ENCODE measurements at places on chromosomes 2 and 18. TPM values are rescaled to one million over a fixed set of nuclear protein-coding genes. Genes with fewer than 3 reads are reported as not detected.

The LINC00305 gene
- total RNA-seq: not detected

The LYPD1 gene
- not detected for total RNA-seq

The ALPP gene
- not detected for total RNA-seq

The NGEF gene
- total RNA-seq: not detected

The SUMO1 gene
- total RNA-seq: 101 TPM

GRCh38 chr2:54538537-54538936 is 82.4 kb downstream of the SPTBN1 start:
- 0 out of 2 replicates have a peak, but pooled peaks cover 4% of the 10 kb centered on the region for H3K4me1 ChIP-seq

DNA sequence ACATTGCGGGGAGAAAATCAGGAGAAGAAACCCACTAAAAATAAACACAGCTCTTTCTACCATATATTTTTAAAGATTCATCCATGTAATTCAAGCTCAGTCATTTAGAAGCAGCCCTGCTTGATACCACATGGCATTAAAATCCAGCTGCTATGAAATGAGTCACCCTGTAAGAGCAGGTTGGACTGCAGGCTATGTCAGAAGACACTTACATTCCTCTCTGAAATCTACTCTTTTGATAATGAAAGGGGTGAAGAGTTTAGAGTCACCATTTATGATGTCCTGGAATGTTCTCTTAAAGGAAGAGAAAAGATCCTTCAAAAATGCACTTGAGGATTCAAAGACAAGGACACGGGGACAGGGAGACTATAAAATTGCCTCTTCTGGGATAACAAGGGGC is 100.6 kb upstream of the APCDD1 start:
- H3K27ac ChIP-seq: no peak overlapping the region
- DNase-seq: no peak
- H3K4me3 ChIP-seq: no peak overlapping the region
- H3K36me3 ChIP-seq: no peaks in the 10 kb centered on the region

DNA sequence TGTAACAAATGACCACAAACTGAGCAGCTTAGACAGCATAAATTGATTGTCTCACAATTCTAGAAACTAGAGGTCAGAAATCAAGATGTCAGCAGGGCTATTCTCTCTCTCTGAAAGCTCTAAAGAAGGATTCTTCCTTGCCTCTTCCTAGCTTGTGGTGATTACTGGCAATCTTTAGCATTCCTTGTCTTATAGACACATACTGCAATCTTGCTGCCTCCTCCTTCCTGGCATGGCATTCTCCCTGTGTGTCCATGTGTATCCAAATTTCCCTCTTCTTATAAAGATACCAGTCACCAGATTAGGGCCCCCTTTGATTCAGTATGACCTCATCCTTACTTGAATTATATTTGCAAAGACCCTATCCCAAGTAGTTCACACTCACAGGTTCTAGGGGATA is 2.3 kb downstream of the ASB3 start:
- H3K36me3 ChIP-seq: peaks cover 9% of the 10 kb centered on the region
- peak overlapping the region; percentile 97 for H3K4me3 ChIP-seq
